ENCODE measurements at places on chromosomes 7 and 10.

GRCh38 chr7:138864667-138865066 lies 66.7 kb upstream of the ATP6V0A4 start:
- no peak for DNase-seq

GRCh38 chr7:17404006-17404405 lies 105.6 kb downstream of the AHR start:
- no peak for DNase-seq

DNA sequence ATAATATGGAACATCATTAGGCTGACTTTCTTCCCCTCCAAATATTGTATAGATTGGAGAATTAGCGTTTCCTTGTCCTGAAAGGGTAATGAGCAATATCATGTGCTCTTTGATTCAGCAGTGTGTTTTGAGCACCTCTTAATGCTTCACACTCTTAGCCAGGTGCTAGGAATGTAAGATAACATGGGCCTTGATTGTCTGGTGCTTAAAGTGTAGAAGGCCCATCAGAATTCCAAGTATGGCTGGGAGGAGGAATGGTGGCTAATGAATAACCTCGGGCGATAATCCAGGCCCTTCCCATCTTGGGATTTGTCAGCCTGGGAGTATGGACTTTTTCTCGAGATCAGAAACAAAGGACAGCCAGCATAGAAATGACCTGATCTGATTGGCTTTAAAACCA lies 8.6 kb downstream of the TSPAN13 start:
- no peak for DNase-seq

GRCh38 chr10:60310740-60311139 lies 78.9 kb downstream of the ANK3 start:
- DNase-seq, result no peak

GRCh38 chr7:4245866-4246470 lies 436.1 kb upstream of the FOXK1 start:
- DNase-seq, result no peak

DNA sequence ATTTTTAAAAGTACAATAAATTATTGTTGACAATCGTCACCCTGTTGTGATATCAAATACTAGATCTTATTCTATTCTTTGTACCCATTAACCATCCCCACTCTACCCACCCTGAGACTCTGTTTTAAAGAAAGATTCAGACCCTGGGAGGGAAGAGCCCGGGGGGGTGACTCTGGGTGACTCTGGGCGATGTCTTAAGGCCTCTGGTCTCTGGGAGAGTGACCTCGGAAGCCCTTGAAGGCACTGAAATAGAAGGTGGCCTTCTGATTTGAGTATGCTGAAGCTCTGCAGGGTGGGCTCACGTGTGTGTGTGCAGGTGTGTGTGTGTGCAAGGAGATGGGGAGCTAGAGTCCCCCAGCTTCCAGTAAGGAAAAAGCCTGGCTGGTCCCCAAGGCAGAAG lies 9.7 kb downstream of the ADAP1 start:
- no peak for DNase-seq

All from CD4-positive, alpha-beta T cell treated with Interleukin-17A for 1 hour (primary cell).